GOT3 (cell line): ENCODE measurements at places on chromosomes 3 and 15.

GRCh38 chr3:4829031-4829394 lies 150.2 kb upstream of the BHLHE40 start:
- no peak for DNase-seq

DNA sequence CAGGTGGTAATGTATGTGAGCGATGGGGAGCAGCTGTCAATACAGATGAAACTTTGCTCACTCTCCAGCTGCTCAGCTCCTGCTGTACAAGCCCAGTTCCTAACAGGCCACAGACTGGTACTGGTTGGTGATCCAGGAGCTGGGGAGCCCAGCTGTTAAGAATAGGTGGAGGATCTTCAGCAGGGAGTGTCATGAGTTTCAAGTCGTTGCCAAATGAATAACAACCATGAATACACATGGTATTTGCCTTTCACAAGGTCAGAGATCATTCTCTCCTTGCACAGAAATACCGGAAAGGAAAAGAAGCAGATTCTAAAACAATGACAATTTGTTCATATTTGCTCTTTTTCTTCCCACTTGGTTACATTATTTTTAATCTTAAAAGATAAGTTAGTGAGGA lies 5.1 kb downstream of the PLSCR1 start:
- no peak for DNase-seq

DNA sequence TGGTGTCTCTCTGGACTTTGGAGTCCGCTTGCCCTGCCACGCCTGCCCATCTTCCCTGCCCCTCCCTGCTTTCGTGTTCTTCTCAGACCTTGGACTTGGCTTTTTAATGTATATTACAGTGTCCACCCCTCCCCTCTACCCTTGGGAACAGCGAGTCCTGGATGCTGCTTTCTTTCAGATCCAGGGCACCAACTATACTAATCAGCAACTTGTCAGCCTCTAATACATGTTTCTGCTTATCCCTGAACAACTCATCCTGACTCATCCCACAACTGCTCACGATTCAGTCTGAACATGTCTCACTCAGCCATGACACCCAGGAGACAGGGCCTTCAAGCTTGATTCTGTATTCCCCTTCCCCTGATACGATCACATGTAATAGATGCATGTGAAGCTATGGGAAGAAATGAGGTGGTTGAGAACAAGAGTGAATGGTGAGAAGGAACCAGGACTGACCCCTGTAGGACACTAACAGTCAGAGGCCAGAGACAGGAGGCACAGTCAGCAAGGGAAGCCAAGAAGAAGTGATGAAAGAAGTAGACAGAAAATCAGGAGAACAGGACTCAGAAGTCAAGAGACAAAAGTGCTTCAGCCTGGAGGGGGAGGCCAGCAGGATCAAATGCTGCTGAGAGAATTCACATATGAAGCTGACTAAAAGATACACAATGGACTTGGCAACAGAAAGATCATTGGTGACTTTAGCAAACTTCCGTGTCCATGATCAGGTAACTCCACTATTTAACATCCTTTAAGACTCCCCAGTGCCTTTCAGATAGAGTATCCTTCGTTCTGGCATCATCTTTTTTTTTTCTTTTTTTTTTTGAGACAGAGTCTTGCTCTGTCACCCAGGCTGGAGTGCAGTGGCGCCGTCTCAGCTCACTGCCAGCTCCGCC lies 35.4 kb downstream of the BCL2L10 start:
- no peak for DNase-seq

- peak; percentile 27 for DNase-seq
Measured at GRCh38 chr3:10917176-10917575, 75.4 kb upstream of the SLC6A1 start.

- DNase-seq = no peak
Measured at GRCh38 chr3:188253800-188254452, 100.0 kb downstream of the LPP start.

GRCh38 chr15:55799291-55800212 lies 56.6 kb upstream of the PRTG start:
- no peak for DNase-seq

- DNase-seq = no peak
Measured at GRCh38 chr3:63557912-63558311, 94.6 kb upstream of the SNTN start.

DNA sequence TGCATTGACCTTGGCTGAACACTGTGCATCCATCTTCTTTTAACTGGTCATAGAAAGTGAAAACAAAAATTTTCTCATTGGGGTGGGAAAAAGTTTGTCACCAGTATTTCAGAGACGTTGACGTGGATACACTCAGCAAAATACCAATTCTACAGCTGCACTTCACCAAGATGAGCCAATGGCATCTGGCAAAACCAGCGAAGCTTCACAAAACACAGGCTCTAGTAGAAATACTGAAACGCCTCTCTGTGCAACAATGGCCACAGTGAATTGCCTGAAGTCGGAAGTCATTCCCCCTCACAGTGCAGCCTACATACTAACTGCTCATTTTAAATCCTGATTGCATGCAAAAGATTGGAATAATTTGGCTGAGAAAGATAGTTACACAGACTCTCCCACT lies 17.0 kb downstream of the PCYT1A start:
- no peak for DNase-seq

- DNase-seq = no peak
Measured at GRCh38 chr3:126287171-126287535, 70.1 kb downstream of the KLF15 start.
